ENCODE measurements at places on chromosomes 11 and 22.

- no peak for DNase-seq
Observed at GRCh38 chr11:79617561-79617960, 176.7 kb upstream of the TENM4 start.

- no peak for DNase-seq
Observed at GRCh38 chr22:36617694-36618522, 85.6 kb downstream of the CACNG2 start.

DNA sequence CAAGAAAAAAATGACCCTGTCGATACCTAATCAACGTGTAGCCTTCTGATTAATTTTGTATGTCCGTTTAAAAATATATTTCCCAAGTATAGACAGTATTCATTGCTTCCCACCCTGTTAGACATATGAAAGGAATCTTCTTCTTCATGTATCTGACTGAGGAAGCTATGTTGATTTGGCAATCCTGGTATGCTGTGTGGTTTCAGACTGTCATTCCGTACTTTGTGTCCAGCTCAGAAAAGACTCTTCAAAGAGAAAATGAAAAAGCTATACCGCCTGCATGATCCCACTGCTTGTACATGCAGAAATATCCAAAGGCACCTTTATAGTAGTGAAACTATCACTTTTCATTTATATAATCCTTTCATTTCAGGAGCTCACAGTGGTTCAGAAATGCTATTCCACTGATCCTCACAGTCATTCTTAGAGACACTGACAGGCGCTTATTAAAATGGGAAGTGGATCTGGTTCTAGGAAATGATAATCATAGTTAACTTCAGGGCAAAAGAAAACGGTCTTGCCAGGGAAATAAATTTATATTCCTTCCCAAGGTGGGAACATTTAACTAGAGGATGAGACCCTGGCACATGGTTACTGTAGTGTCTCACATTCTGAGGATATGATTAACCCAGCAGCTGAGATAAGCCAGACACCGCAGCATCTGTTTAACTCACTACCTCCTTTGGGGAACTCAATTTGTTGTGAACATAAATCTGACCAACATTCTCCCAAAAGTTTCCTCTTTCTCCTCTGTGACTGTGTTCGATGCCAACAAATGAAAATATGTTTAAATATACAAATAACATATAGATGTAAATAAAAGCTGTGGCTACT lies 599.2 kb upstream of the LUZP2 start:
- no peak for DNase-seq

GRCh38 chr22:27896245-27896644 lies 22.8 kb downstream of the PITPNB start:
- DNase-seq, result no peak

DNA sequence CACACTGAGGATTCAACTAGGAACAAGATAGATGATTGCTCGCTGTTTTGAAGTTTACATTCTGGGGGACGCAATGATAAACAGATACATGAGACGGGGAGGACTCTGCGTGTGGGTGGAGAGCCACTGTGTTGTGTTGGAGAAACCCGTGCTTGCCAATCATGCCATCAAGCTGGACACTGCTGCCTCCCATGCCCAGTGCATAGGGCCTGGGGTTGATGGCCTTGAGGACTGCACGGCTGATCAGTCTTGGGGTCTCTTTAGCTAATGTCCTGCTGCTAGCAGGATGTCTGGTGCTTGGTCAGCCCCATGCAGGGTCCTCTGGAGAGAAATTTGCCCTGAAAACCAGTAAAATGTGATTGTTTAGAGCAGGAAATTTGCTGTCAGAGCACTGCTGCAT lies 221.2 kb upstream of the B3GAT1 start:
- no peak for DNase-seq

GRCh38 chr11:3195251-3196160 lies 23.1 kb downstream of the MRGPRG start:
- DNase-seq, result no peak

DNA sequence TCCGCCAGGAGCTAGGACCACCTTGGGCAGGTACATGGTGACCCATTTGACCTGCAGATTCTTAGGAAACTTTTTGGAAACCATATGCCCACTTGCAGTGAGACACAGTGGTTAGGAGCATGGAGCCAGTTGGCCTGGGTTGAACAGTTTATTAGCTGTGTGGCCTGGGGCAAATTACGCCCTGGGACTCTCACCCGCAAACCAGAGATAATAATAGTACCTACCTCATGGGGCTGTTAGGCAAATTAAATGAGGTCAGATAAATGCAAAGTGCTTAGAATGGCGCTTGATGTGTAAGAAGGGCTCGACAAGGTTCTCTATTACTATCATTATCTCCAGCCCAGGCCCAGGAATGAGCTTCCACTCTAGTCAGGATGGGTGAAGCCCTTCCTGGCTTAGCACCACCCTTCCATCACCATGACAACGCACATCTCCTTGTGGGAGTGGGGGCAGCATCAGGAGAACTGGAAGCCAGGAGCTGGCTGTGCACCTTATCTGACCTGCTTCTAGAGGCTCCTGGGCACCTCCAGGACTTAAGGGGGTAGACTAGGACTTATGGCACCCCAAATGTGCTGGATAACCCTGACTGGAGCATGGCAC lies 5.1 kb downstream of the SYT12 start:
- DNase-seq, result no peak

- no peak for DNase-seq
Observed at GRCh38 chr11:128506999-128507611, 80.3 kb downstream of the ETS1 start.

GRCh38 chr11:30729187-30729713 lies 143.1 kb upstream of the MPPED2 start:
- DNase-seq, result no peak

DNA sequence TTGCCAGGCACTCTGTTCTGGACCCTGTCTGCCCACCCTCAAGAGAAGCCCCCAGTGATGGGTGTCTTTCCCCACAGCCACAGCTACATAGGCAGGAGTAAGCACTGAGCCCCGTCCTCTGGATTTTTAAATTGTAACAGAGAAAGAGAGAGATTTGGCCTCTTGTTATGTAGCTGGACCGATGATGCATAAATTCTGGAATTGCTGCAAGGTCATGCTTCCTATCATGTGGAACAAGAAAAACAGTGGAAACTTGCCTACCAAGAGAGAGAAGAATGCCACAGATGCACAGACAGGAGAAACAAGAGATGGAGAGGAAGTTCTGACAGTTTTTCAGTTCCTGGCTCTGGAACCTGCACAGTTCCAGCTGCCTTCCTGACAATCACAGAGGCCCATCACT lies 150.2 kb downstream of the ETS1 start:
- no peak for DNase-seq

GRCh38 chr22:23684561-23685031 lies 6.2 kb upstream of the RGL4 start:
- no peak for DNase-seq

DNA sequence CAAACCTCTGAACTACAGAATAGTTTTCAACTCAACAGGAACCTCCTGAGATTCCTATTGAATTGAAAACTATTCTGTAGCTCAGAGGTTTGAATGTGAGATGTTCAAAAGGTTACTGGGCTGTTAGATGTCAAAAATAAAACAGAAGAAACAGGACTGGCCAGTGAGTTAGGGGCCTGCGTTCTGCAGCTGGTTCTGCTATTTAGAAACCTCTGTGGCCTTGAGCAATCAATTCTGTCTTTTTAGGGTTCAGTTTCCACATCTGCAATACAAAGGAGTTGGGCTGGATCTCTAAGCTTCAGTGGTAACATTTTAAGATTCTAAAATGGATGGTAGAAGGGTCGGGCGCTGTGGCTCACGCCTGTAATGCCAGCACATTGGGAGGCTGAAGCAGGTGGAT lies 55.8 kb downstream of the CLMP start:
- DNase-seq, result no peak

GRCh38 chr22:27460591-27461347 lies 340.8 kb downstream of the MN1 start:
- no peak for DNase-seq

- DNase-seq, result no peak
Observed at GRCh38 chr11:58963551-58964104, 24.3 kb downstream of the GLYATL1 start.

- no peak for DNase-seq
Observed at GRCh38 chr22:25655371-25655935, 86.5 kb upstream of the MYO18B start.

- DNase-seq, result no peak
Observed at GRCh38 chr11:9905501-9905951, 241.6 kb downstream of the SWAP70 start.

DNA sequence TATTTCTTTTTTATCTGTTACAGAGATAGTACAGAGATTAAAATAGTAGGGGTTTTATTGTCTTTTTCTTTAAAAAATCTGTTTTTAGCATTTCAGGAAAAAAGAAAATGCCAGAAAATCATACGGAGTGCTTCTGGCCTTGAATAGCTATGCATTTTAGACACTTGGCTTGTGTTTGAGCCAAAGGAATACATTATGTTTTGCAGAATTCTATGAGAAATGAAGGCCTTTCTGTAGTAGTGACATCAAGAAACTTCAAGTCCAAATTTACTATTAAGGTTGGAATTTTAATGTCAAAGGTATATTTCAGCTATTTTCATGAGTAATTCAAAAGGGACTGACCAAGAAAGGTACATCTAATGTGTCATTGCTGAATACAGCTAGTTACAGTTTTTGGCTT lies 56.3 kb upstream of the DDI1 start:
- no peak for DNase-seq

GRCh38 chr11:1150116-1150515 lies 7.6 kb upstream of the MUC5AC start:
- DNase-seq, result no peak

DNA sequence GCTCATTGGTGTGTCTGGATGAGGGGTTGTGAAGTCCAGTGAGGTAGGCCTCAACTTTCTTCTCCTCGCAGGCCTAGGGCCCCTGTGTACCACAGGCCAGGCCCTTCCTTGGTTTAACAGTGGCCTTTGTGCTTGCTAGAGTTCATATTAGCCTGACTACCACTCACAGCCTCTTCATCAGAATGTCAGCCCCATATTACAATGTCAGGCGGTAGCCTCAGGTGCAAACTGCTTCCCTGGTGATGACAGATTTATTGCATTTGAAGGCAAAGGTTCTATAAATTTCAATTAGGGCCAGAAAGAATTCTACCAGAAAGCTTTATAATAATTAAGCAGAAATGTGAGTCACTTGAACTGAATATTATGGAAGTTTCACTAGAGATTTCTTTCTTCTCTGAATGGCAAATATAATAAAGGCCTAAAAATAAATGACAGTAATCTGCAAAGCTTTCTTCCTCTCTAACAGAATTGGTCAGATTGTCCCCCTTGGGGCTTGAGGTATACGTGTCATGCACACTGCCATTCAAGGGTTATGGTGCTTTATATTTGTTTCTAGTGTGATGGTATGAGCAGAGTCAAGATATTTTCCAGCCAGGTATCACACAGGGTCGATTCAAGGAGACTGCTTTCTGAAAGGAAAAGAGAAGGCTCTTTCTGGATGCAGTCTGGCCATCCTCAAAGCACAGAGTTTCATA lies 210.3 kb downstream of the CWF19L2 start:
- no peak for DNase-seq

- no peak for DNase-seq
Observed at GRCh38 chr11:60130496-60130895, 42.0 kb downstream of the MS4A2 start.

- DNase-seq, result no peak
Observed at GRCh38 chr22:46088541-46089311, 61.6 kb upstream of the PPARA start.

DNA sequence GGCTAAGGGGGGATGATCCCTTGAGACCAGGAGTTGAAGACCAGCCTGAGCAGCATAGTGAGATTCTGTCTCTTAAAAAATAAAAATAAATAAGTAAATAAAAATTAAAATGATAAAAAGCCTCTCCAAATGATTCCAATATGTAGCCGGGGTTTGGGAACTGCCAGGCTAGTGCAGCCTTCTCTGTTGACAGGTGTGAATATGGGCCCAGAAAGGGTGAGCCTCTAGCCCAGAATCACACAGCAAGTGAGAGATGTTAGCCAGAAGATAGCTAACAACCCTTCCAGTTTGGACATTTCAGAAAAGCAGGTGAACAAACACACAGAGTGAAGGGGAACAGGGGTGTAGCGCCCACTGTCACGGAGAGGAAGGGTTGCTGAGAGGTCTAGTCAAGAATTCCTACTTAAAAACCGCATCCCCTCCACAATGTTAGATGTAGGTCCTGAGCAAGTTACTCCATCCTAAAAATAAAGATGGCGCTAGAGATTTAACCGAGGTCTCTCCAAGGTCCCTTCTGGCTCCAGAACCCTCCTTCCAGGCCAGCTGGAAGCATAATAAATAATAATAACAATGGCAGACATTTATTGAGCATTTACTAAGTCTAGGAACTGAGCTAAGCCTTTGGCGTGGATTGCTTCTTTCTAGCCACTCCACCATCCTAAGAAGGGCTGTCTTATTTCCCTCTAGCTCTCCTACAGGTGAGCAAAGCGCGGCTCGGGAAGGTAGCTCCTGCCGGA lies 51.6 kb downstream of the CYTH4 start:
- DNase-seq, result no peak

DNA sequence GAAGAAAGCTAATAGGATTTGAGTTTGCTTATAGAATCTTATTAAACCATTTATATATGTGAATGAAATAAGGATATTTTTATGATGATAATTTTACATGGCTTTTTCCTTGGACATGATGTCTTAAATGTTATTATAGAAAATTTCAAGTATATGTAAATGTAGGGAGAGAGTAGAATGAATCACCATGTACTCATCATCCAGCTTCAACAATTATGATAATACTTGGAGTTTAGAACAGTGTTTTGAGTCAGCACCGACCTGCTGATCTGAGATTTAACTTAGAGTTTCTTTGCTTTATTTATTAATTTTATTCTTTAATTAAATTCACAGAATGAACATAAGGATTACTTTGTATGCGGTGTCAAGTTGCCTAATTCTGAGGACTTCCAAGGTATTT lies 193.5 kb downstream of the UVRAG start:
- no peak for DNase-seq

GRCh38 chr11:19558189-19558986 lies 154.2 kb upstream of the NAV2 start:
- no peak for DNase-seq

DNA sequence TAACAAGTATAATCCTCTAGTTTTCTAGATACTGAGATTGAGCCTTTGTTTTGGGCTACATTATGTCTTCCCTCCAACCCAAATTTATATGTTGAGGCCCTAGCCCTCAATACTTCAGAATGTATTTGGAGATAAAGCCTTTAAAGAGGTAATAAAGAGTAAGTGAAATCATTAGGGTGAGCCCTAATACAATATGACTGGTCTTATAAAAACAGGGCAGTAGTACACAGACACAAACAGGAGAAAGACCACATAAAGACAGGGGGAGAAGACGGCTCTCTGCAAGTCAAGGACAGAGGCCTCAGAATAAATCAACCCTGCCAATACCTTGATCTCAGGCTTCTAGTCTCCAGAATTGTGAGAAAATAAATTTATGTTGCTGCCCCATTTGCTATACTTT lies 6.3 kb downstream of the OR10V1 start:
- no peak for DNase-seq

GRCh38 chr11:122050021-122050690 lies 65.9 kb downstream of the BLID start:
- no peak for DNase-seq
